Activated CD4-positive, alpha-beta T cell treated with anti-CD3 and anti-CD28 coated beads, Interleukin-2, amount 50 U/mL, for 1 hour (primary cell): ENCODE measurements at places on chromosomes 13 and 19.

GRCh38 chr19:18587561-18587960, 1.0 kb upstream of the REX1BD start:
- no peak for DNase-seq

DNA sequence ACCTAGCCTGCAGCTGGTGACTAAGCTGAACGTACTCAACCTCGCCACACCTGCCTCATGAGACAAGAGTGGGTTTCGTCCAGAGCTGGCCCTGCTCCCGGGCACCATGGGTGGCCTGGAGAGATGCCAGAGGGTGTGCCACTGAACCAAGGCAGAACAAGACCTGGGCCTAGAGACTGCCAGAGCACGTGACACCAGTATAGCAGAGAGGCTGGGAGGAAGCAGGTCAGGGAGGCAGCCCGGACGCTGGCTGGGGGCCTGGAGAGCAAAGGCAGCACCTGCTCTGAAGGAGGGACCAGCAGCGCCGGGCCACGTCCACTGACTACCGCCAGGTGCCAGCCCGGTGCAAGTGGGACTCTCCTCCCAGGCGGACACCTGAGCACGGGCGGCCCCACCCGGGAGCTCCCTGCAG, 7.3 kb upstream of the C13orf46 start:
- DNase-seq: no peak

DNA sequence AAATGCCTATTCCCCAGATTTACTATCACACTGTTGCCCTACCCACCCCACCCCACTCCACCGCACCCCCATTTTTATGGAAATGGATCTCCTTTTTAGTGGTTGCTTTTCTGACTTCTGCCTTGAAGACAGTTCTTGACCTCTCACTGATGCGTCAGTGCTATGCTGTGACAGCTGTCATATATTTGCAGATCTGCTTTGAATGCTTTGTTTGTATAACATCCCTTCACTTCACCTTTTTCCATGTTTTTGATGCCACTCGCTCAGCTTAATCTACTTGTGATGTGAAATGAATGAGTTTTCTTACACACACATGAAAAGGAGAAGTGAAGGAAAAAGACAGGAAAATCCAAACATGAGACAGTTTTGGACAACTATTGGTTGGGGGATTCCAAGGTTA, 731.0 kb downstream of the SLITRK6 start:
- no peak for DNase-seq

DNA sequence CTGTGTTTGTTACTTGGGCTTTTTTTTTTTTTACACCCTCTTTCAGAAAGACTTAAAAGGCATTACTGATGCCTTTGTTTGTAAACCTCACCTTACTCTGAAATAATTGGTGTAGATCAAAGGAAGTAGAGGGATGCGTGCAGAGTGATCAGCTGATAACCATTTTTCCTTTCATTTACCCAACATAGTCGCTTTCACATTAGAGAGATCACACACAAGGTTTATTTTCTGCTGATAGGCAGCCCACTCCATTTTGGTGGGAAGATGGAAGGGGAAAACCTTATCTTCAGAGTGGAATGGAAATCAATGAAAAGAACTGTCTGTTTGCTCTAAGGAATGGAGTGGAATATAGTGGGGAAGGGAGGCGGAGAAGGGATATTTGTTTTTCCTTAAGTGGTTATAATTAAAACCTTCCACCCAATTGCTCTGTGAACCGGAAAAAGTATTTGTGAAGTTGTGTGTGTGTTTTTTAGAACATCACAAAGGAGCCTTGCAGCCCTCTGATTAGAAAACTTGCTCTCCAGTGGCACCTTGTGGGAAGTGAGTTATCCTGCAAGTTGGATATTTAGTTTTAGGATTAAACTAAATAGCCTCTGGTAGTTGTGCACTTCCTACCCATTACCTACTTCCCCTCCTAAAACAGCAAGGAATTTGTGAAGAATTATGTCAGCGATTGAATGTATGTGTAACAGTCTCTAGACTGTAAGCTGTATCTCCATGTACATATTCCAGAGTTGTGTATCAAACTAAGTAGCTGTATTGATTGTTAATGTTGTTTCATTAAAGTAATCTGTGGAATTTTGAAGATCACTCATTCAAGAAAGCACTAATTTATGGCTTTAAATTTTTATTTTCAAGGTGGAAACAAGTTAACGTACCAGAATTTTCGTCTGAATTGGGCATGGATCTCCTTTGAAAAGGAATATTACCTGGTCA, 76.8 kb downstream of the FREM2 start:
- DNase-seq: no peak

- no peak for DNase-seq
Observed at GRCh38 chr13:85615031-85615430, 184.2 kb downstream of the SLITRK6 start.

GRCh38 chr19:19657397-19657783, 6.1 kb downstream of the ATP13A1 start:
- no peak for DNase-seq

DNA sequence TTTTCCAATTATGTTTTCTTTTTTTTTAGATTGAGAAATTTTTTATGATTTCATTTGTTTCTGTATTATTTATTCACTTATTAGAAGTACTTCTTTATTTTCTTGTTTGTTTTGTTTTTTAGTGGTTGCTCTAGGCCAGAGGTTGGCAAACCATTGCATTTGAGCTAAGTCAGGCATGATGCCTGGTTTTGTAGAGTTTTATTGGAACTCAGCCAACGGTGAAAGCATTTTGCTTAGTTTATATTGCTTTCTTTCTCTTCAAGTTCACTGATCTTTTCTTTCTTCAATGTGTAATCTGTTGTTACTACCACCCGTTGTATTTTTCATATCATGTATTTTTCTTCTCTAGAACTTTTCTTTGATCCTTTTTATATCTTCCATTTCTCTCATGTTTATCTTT, 19.7 kb downstream of the ZNF567 start:
- DNase-seq: no peak

DNA sequence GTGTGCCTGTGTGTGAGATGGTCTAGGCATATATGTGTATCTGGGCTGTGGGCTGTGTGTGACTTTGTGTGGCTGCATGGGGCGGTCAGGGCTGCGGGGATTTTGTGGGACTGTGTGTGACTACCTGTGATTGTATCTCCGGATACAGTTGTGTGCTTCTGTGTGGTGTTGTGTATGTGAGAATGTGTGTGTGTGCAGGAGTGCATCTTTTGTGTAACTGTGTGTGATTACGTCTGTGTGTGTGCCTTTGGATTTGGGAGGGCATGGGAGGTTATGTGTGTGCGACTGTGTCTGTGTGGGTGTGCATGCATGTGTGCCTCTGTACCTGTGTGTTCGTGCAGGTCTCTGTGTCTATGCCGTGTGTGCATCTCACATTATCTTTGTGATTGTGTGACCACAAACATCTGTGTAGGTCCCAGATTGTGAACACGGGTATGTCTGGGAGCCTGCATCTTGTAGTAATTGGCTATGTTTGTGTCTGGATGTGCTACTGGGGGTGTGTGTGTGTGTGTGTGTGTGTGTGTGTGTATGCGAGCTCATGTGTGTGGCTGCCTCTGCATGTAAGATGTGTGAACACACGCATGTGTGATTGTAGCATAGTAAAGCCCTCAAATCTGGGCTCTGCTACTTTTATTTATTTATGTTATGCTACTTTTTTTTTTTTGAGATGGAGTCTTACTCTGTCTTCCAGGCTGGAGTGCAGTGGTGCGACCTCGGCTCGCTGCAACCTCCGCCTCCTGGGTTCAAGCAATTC, 7.6 kb downstream of the EHD2 start:
- no peak for DNase-seq

GRCh38 chr13:58843567-58843966, 1212.0 kb downstream of the PCDH17 start:
- DNase-seq: no peak

DNA sequence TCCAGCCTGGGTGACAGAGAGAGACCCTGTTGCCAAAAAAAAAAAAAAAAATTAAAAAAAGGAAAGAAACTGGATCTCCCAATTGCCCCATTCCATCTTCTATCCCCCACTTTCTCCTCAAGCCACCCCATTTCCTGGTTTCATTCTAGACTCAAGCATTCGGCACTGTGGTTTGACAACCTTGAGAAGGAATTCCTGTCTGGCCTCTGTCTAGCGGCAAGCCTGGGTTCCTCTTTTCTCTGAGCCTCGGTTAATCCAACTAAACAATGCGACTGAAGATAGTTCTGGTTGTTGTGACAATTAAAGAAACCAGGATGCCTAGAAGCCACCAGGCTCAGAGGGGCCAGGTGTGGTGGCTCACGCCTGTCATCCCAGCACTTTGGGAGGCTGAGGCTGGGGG, 3.3 kb upstream of the C3 start:
- DNase-seq: no peak

GRCh38 chr19:43901395-43902390, 33.4 kb downstream of the ZNF45 start:
- DNase-seq: peak; percentile 58

GRCh38 chr19:16033721-16034120, 42.6 kb upstream of the TPM4 start:
- no peak for DNase-seq

- no peak for DNase-seq
Observed at GRCh38 chr13:29875646-29876045, 25.2 kb upstream of the UBL3 start.

GRCh38 chr13:109256866-109257760, 529.3 kb downstream of the IRS2 start:
- no peak for DNase-seq

GRCh38 chr13:27295096-27295495, 24.5 kb downstream of the RASL11A start:
- DNase-seq: no peak

GRCh38 chr19:46863818-46864629, 3.2 kb downstream of the ARHGAP35 start:
- DNase-seq: no peak

DNA sequence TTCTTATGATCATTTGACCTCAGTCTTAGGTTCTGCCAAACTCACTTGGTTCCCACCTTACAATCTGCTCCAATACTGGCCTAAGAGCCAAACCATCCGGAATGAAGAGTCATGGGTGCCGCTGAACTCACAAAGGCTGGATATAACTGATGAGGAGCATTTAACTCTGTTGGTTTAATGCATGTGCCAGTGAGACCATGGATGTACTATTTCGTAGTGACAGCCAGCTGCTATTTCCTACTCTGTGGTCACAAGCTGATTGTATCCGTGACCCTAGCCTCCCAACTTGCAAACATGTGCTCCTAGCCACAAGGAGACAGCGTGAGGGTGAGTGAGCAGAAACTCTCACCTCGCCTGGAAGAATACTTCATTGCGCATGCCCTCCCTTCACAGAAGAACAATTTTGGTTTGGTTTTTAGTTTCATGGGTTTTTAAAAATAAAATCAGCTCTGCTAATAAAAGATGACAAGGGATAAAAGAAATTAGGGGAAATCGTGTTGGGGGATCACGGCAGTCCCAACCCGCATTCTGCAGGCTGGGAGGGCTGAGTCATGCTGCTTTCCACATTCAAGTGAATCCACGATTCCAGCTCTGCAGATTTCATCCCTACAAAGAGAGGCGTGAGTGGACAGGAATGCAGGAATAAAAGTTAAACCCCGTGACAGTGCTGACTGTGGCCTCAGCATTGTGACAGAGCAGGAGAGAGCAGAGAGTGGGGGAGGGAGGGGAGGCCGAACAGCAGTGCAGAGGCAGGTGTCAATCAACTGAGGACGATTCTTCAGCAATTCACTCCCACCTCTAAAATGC, 66.8 kb upstream of the RAP2A start:
- no peak for DNase-seq

GRCh38 chr13:46310066-46310465, 77.0 kb downstream of the RUBCNL start:
- no peak for DNase-seq

DNA sequence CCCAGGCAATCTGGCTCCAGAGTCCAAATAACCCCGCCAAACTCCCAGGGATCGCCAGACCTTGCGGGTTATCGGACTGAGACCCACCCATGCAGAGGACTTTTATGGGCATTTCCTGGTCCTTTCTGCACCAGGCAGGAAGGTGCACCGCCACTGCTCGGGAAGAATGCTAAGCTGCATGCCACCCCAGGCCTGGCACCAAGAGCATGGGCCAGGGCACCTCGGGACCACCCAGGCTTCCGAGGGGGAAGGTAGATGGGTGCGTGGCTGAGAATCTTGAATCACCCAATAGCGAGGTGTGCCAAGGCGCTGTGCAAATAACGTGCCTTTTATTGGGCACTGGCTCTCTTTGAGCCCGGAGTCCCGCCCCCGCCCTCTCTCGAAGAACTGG, 422 bp upstream of the ZNF575 start:
- DNase-seq: no peak

DNA sequence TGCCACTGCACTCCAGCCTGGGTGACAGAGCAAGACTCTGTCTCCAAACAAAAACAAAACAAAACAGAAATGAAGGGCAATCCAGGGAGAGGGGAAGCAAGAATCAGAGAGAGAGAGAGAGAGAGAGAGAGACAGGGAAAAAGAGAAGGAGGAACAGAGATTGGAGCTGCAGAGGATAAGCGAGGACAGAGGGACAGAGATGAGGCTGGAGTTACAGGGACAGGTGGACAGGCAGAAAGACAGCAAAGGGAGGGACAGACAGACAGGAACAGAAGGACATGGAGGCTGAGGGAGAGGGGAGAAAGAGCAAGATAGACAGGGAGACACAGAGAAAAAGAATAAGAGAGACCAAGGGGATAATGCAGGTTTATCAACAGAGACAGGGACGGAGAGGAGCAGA, 1.3 kb upstream of the CRX start:
- DNase-seq: no peak

GRCh38 chr13:112905619-112905989, 63.4 kb upstream of the MCF2L start:
- no peak for DNase-seq

GRCh38 chr13:99922631-99923404, 48.7 kb downstream of the ZIC5 start:
- no peak for DNase-seq

DNA sequence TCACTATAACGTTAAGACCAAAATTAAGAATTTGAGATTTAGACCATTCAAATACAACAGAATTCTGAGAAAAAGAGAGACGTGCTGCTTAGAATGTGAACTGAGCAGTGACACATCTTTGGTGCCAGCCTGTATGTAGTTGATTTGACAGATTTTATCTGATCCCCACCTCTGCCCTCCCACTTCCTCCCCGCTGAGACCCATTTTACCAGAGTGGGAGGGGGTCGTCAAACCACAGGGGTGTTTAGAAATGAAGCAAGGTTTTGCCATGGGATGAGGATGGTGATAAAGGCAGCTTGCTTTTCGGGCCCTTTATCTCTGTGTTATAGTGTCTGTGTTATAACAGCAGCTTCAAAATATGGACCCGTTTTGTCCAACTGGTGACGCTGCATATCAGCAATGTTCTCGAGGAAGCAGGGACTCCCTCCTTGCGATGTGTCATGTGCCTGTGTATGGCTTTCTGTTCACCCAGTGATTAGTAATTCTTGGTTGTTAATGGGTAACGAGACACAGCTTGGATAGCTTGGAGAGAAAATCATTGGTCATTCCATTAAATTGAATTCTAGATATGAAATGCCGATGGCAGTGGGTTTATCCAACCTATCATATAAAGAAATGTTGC, 125.0 kb downstream of the HS6ST3 start:
- no peak for DNase-seq
